Stimulated activated CD8-positive, alpha-beta memory T cell treated with anti-CD3 and anti-CD28 coated beads, Interleukin-15, amount 100 ng/mL, for 48 hours (primary cell): ENCODE measurements at places on chromosomes 6 and 20.
A peak's percentile ranks its signal among the peaks of the same experiment; 100 is the strongest.

DNA sequence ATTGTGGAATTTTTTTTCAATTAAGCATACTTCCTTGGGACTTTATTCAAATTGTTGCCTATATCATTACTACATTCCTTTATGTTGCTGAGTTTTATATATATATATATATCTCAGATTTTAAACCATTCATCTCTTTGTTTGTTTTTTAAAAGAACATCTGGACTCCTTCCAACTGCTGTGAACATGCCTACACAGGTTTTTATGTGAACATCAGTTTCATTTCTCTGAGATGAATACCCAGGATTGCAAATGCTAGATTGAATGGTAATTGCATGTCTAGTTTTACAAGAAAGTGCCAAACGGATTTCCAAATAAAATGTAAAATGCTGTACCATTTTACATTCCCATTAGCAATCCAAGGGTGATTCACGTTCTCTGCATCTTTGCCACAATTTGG lies 1289.3 kb downstream of the HACE1 start:
- DNase-seq: no peak

DNA sequence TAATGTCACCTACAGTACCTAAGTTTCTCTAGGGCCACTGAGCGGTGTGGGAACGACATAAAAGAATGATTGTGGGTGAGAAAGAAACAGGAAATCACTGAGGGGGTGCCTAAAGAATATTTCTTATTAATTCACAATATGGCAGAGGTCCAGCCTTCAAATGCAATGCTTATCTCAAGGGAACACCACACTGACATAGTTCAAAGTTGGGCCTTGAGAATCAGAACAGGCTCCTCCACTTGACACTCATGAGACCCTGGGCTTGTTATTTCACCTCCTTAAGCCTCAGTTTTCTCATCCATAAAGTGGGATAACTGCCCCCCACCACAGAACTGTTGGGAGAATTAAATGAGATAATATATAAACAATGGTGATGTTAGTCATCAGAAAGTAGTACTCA lies 40.4 kb upstream of the ARHGAP18 start:
- no peak for DNase-seq

- DNase-seq: no peak
These were observed 246.4 kb downstream of the PHACTR1 start for GRCh38 chr6:12962987-12963386.

- no peak for DNase-seq
These were observed 23.3 kb downstream of the MTFR2 start for GRCh38 chr6:136226674-136227377.

GRCh38 chr6:52422156-52422555 lies 2.0 kb downstream of the EFHC1 start:
- DNase-seq: no peak

DNA sequence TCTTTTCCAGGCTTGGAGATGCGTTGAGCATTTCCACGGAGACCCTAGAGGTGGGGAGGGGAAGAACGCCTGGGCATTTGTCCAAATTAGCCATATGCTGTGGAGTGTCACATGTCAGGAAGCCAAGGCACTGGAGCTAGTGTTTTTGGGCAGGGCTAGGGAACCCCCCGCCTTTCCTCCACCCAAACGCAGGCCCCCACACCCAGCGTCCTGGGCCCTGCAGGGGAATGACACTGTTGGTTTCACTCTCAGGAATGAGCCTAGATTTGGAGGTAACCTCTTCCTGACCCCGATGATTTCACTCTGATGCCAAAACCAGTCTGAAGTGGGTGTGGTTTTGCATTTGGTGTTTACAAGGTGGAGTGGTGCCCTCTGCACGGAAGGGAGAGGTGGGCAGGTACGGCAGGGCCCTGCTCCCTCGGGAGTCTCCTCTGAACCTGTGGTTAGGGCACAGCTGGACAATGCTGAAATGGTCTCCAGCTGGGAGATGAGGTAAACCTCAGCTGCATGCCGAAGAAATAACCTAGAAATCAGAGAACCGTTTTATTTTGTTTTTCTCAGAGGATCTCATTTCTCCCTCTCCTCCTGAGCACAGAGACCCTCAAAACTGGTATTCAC lies 29.5 kb downstream of the MTHFD1L start:
- peak; percentile 19 for DNase-seq

- DNase-seq: no peak
These were observed 9.9 kb downstream of the FOXF2 start for GRCh38 chr6:1399085-1399780.

DNA sequence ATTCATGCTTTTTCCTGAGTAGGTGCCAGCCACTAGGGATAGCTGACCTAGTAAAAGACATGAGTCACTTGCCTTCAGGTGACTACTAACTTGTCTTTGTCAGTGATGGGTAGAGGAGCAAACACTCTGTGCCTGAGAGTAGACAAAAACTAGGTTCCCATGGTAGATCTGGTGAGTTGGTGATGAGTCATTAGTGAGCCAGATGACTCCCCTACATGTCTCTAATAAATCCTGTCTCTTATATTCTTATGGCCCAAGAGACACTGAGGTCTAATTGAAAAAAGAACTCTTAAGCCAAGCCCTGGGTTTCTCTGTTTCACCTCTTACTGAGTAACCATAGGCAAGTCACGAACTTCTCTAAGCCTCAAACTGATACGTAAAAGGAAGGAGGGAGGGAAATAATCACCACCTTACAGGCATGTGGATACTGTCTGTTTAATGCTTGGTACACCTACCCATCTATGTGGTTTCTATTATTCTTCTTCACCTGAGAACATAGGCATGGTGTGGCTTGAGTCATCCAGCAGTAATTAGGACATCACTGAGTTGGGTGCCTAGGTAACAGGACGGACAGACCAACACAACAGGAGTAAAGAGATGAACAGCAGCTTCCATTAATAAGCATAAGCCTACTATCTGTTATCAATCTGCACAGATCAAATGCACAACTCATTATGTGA lies 20.3 kb downstream of the TTPAL start:
- DNase-seq: no peak

DNA sequence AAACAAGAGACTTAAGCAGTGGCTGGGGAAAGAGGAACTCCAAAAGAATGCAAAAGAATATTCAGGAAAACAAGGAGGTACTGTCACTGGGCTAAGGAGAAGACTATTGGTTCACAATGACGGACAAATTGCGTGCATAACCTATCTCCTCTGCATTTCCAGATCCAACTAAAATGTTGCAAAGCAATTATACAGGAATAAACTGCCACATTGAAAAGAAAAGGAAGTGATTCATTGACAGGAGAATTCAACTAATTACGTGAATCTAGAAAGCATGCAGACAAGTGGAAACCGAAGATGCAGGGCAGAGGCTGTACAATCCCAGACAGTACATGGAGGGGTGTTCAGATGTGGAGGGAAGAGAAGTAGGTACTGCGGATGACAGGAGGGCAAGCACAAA lies 152.8 kb upstream of the RIPOR2 start:
- DNase-seq: no peak

- DNase-seq: no peak
These were observed 7.0 kb downstream of the PTPN1 start for GRCh38 chr20:50516935-50517816.

DNA sequence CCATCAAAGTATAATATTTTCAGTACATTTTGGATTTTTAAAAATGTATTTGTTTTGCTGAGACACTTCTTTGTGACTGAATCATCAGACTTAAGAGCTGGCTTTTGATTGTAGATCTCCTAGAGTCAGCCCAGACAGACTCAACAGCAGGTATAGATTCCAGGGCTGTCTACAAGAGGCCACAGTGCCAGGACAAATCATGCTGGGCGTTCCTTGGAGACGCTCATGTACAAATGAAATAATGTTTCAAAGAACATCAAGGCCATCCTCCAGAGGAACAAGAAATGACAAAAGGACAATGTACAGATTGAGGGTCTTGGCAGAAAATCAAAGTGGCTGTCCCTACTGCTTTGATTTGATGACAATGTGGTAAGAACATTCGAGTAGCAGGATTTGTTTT lies 369.3 kb downstream of the GRIK2 start:
- DNase-seq: no peak
